Omental fat pad (tissue), 4 donors: ENCODE measurements at places on chromosomes 5 and 9.

- no peak for DNase-seq
These were observed 117.2 kb downstream of the SPATA31D1 start for GRCh38 chr9:82105729-82106128.

- DNase-seq, result no peak
These were observed 61.7 kb downstream of the GLRA1 start for GRCh38 chr5:151862811-151863472.

DNA sequence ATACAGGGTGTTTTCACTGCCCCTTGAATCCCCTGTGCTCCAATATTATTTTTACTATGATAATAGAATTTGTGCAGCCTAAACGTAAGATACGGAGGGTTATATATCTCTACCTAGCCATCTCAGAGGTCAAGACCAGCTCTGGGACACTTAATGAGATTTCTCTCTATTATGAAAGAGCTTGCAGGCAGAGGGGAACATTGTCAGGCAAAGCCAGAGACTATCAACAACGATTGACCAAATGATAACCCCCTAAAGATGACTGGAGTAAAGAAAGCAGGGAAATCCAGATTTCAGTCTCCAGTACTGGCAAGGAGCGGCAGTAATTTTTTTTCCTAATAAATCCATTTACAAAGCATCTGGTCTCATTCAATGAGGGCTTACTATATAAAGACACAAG is 59.8 kb upstream of the LPAR1 start:
- no peak for DNase-seq

DNA sequence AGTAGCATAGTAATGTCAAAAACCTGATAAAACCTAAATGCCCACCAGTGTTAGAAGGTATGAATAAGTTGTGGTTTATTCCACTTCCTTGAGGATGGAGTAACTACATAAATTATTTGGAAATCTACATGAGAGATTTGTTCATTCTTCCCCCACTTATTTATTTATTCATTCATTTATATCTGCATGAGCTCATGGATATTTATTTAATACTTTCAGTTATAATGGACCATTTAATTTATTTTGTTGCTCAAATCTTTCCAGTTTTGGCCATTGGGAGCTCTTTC is 223.8 kb upstream of the S1PR3 start:
- DNase-seq, result no peak

GRCh38 chr5:177604116-177604521 is 4.2 kb downstream of the B4GALT7 start:
- DNase-seq, result no peak

GRCh38 chr5:155605920-155606319 is 592.4 kb downstream of the KIF4B start:
- no peak for DNase-seq

DNA sequence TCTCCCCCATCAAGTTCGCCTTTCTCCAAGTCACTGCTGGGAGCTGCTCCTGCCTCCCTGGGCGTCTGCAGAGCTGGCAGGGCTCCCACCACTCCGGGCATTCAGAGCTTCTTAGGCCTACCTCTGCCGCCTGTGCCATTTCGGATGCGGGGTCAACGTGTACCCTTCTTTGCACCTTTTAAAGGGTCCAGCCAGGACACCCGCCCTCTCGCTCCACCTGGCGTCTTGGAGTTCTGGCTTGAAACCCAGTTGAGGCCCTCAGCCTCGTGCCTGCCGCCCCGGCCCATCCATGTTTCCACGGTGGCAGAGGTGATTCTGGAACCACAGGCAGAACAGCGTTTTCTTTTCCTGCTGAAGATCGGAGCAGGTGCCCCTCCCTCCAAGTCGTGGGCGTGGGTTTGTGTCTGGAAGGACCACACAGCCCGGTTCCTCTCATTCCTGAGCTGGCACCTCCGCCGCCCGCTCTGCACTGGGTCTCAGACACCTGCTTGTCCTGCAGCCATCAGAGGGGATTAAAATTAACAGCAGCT is 32.9 kb downstream of the NDUFS6 start:
- DNase-seq, result no peak

GRCh38 chr5:124034963-124035362 is 523.0 kb downstream of the CSNK1G3 start:
- no peak for DNase-seq

DNA sequence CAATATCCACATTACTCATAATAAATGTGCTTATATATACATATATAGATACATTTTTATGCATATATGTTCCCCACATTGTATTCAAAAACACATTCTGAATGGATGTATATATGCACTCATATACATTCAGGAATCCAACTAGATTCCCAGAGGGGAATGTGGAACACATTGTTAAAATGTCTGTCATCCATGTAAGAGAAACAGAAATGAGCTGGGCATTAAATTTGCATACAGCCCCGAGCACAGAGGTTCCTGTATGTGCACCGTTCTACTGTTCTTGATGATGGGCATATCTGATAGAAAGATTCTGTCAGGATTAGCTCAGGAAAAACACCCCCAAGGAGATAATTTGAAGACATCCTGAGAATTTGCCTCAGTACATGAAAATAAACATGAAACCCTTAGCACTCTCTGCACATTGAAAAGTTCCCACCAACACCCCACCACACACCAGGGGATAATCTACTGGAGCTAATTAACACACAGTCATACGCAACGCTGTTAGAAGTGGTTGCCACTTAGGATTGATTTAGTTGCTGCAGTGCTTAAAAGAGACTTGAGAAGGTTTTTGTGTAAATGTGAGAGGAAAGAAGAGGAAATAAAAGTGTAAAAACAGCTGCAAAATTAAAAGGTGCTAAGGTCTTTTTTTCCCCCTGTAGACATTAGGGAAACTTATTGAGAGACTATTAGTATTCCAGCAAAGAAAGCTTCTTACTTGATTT is 223.3 kb downstream of the SLF1 start:
- no peak for DNase-seq

DNA sequence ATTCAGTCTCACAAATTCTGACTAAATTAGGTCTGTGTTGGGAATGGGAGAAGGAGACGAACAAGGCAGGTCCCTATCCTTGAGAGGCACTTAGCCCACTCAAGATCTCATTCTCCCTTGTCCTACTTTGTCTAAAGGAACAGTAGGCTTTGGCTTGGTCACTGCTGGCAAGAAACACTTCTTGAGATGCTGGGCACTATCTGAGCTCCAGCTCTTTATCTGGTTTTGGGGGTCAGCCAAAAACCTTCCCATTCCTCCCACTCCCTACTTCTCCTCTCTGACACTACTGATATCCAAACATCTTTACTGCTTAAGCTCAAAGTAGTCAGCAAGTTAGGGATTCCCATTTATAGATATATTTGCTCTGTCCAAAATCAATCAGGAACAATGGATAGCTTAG is 155.2 kb downstream of the MAPKAP1 start:
- no peak for DNase-seq

- no peak for DNase-seq
These were observed 5.4 kb downstream of the GDA start for GRCh38 chr9:72154468-72155285.

GRCh38 chr9:89295400-89295799 is 15.6 kb upstream of the CKS2 start:
- DNase-seq, result no peak

DNA sequence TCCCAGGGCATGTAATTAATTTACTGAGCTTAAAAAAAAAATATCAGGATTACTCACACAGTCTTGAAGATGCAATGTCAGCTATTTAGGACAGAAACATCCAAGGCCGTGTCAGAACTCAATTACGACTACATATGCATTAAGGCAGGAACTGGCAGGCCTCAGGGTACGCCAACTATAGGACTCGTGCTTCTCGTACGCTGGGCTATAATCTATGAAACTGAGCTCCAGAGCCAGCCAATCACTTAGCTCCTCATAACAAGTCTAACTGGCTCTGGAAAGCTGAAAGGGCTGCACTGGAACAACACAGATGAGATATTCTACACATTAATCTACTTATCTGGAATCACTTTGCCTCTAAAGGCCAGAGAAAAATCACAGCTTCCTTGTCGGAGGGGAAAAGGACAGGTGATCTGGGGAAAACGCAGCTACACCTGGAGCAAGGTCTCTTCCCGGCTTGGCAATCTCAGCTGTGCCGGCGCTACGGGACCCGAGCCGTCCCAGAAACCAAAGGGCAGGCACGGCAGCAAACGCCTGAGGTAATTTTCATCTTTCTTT is 212.0 kb downstream of the DEPDC1B start:
- no peak for DNase-seq

DNA sequence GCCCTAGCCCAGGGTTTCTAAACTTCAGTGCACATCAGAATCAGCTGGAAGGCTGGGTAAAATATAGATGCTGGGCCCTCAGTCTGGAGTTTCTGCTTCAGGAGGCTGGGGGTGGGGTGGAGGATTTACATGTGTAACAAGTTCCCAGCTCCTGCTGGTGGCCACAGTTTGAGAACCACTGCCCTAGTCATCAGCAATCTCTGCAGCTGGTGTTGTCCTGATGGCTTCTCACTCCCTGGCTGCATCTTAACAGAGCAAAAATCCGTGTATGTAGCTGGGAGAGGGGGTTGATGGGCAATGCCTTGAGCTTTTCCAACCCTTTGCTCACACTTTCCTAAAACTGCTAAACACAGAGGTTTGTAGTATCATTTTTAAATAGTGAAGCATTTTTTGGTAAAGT is 186.0 kb upstream of the KLF9 start:
- no peak for DNase-seq

DNA sequence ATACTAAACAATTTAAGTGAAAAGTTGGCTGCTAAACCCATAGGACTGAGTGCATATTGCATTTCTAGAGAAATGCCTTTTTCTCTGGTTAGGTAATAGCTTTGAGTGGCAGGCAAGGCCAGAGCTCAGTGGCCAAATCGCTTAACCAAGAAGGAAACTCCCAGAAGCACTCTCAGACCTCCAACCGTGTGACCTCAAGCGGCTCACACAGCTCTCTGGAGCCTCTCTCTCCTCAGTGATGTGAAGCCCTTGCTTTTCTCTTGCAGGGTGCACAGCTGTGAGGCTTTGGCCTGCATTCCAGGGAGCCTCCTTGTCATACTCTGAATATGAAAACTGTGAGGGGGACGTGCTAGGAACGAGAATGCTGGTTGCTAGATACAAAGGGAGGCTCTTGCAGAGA is 106.7 kb downstream of the INSYN2B start:
- no peak for DNase-seq

- DNase-seq, result no peak
These were observed 208.0 kb downstream of the PDZD2 start for GRCh38 chr5:31846934-31847333.

DNA sequence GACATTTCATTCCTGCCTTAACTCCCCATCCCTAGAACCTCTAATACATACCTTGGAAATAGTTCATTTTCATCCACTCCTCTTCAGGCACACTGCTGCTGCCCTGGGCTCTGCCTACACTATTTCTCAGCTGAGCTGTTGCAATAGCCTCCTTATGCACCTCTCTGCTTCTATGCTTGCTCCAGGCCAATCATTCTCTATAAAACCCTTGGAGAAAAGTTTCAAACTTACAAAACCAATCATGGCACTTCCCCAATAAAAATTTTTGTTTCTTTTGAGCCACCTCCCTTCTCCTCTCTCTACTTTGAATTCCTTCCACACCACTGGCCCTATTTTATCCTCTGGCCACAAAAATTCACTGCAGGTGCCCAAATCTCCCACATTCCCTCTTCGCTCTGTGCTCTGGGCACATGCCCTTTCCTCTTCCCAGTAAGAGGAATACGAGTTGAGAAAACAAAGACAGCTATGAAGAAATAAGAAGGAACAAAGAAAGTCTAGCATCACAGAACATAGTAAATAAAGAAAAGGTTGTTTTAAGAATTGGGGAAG is 301.4 kb downstream of the ELAVL2 start:
- DNase-seq, result no peak

- no peak for DNase-seq
These were observed 181.7 kb downstream of the BNC2 start for GRCh38 chr9:16688814-16689213.

DNA sequence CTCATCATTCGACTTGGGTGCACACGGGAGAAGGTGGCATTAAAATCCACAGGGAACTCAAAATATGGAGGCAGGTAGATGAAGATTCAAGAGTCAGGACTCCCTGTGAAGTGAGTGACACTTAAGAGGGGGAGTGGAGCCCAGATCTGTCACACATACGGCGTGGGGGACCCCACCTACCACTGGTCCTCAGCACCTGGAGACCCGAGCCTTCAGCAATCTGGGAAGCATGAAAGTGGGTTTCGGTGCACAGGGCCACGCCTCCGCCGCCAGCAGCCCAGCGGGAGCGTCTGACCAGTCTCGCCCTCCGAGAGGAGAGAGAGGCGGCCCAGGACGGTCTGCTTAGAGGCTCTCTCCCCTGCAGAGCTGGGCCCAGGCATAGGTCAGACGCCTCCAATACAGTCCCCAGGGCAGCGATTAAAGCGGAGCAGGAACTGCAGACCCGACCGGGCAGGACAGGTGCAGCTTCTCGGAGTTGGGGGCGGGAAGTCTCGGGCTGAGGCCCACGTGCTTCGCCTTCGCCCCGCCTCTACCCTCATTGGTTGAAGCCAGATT is 639 bp upstream of the SLC2A8 start:
- no peak for DNase-seq

DNA sequence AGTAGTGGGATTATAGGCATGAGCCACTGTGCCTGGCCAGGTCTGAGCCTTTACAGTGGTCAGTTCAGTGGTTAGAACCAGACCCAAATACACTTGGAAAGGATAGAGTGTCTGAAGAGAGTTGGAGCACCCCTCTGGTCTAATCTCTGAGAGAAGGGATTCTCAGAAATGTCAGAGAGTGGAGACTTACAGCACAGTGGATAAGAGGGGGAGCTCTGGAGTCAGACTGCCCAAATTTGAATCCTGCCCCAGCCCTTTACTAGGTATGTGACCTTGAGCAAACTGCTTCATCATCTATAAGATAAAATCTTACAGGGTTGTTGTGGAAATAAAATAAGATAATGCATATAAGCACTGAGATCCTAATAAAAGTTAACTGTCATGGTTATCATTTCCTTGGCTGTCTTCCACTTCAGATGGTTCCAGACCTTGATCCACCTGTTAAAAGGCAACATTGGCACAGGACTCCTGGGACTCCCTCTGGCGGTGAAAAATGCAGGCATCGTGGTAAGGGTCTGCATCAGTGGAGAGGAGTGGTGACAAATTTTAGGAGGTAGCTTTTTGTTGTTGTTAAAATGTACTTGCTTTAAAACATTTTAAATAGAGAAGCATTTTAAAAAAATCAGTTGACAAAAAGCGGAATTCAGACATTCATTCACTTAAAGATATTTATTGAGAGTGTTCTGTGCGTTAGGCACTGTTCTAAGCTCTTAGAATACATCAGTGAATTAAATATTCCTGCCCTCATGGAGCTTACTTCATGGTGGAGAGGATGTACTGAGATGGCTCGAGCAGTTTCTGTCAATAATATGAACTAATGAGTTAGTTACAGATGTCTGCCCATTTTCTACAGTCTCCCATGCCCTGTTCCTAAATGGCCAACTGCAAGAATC is 16.0 kb downstream of the SLC36A1 start:
- no peak for DNase-seq
